Stimulated activated naive CD4-positive, alpha-beta T cell treated with Interleukin-2 at 50 U/mL for 16 hours (primary cell): ENCODE measurements at places on chromosomes 11 and 22.

GRCh38 chr11:71335371-71335770 is 83.0 kb upstream of the SHANK2 start:
- no peak for DNase-seq

DNA sequence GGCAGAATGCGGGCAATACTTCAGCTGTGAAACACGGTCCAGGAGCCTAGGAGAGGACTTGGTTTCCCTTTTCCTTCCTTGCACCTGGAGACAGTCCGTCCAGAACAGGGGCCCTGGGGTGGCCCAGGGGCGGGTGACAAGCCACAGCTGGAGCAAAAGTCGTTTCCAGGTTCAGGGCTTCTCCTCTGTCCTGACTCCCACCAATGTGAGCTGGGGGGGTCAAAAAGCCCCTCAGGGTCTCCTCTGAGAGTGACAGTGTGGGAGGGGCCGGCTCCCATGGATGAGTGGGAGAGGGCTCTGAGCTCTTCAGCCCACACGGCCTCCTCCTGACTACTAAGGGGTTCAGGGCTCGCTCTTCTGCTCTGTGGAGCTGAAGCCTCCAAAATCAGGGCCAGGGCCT is 20.1 kb upstream of the ARFGAP3 start:
- no peak for DNase-seq

DNA sequence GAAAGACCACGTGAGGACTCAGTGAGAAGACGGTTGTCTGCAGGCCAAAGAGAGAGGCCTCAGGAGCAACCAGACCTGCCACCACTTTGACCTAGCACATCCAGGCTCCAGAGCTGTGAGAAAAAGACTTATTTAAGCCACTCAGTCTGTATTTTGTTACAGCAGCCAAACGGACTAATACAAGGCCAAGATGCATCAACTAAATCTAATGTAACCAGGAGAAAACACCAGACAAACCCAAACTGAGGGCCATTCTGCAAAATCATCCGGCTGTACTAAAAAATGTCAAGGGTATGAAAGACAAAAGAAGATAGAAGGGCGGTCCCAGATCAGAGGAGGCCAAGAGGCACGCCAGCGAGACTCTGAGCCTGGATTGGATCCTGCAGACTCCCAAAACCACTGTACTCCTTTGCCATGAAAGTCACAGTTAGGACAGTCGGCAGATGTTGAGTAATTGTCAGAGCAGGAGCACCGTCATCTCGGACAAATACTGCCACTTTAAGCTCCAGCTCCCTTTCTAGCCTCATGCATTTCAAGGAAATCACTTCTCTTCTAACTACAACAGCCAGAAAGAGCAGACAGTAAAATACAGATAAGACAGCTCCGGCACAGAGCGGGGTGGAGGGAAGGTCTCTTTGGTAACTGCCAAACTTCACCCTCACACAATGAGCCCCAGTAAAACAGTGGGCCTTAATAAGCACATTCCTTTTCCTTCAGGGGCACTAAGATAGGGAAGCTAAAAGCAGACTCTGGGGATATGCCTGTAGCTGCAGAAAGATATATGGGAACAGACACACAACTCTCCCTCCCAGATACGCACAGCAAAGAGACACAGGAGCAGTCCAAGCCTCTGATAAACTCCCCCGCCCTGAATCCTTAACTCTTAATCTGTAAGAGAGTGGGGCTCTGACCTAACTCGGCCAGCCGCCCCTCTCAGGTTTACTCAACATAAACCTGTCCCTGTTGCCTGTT is 3.5 kb upstream of the ZP1 start:
- no peak for DNase-seq

DNA sequence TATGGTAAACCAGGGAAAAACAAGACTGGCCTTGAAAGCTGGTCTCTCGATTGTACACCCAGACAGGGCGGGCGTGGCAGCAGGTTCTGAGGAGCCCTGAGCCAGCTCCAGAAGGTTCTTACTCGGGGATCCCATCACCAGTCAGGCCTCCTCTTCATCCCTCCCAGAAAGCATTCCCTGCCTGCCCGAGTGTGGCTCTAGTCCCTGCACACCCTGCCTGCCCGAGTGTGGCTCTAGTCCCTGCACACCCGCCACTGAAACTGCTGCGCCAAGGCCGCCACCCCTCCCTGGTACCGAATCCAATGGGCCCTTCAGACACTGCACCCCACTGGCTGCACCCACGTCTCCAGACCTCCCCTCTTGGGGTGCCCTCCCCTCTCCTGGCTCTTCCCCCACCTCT is 30.1 kb downstream of the KIAA0930 start:
- DNase-seq: no peak

GRCh38 chr11:123218451-123218850 is 23.4 kb upstream of the CLMP start:
- no peak for DNase-seq

GRCh38 chr22:25447686-25448434 is 116.6 kb upstream of the GRK3 start:
- peak; percentile 82 for DNase-seq

DNA sequence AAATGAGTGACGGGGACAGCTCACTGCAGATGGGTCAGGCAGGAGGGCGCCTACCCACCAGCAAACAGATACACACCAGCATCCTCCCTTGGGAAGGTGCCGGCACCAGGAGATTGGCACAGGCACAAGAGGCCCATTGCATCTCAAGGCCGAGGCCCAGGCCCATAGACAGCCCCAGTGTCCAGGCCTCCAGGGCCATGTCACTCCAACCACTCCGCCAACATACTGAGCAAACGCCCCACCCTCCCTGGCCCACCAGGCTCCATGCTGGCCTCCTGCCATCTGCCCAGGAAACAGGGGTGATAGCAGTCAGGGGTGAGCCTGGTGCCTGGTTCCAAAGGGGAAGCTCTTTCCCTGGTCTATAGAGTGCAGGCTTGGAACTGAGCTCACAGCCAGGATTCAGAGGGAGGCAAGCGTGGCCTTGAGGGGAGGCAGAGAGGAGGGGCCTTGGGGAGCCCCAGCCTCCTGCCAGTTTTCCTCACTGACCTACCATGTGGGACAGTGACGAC is 34.7 kb downstream of the PISD start:
- DNase-seq: no peak

DNA sequence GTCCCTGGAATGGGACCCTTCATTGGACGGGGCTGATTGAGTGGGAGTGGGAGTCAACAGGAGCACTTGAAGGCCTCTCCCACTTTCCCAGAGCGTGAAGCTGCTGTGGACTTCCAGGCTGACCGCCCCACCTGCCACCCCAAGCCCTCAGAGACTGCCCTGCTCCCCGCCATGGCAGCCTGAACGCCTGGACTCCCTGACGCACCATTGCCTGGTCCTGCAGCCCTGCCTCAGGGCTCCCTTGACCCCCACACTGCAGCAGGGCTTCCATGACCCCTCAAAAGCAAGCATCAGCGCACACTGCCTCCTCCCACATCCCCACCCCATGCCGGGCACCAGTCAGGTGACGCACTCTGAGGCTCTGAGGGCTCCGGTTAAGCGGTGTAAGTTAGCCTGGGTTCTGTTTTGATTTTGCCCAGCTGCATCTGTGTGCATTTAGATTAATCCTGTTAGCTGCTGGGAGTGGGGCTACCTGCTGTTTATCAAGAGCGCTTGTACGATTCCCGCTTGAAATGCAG is 39.4 kb downstream of the TRIM29 start:
- DNase-seq: no peak

GRCh38 chr11:73200256-73200655 is 17.8 kb upstream of the P2RY2 start:
- DNase-seq: no peak

DNA sequence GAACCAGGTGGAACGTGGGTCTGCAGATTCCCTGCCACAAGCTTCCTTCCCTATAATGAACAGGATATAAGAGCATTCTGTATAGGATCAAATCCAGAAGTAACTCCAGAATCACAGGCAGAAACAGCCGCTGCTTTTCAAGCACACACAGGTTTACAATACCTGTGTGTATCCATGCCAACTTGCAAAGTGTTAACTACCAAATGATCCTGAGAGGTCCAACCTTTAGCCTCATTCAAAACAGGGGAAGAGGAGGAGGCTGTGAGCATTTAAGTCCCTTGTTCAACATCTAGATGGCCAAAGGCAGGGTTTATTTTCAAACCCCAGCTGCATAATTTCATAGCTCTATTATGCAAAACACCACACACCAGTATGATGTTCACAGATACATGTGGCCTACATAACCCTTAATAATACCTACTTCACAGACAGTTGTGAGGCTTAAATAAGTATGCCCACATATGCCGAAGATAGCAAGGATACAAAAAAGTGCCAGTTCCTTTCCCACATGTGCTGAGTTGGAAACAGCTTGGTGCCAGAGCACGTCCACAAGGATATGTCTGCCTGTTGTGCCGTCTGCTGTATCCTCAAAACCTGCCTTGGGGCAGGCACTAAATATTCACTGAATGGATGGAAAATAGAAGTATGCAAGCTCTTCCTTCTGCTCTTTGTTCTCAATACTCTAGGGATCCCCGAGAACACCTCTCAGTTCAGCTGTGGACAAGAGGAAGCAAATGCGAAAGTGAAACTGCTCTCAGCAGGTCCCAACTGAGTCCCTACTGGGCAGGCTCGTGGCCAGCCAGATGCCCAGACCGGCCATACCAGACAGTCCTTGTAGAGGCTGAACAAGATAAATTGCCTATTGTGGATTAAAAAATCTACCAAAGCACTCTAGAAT is 66.8 kb downstream of the LARGE1 start:
- DNase-seq: peak; percentile 1

GRCh38 chr11:126743628-126744027 is 256.9 kb downstream of the KIRREL3 start:
- no peak for DNase-seq

DNA sequence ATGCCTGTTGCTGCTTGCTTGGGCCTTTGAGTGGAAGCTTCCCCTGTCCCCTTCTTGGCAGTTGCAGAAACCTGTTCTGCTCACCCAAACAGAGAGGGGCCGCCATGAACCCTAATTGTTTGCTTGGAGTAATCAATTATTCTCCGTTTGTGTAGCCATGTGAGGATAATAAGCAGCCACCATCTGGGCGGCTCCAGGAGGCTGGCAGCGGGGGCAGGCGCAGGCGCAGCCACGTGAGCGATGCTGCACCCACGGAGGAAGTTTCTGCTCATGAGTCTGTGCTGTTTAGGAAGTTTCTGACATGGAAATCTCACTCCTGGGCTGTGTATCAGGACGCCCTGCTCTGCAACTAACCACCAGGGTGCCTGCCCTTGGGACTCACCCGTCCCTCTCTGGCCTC is 90.1 kb downstream of the MPPED1 start:
- no peak for DNase-seq
